Posterior vena cava (tissue), 2 donors: ENCODE measurements at places on chromosomes 1 and 21. TPM values are rescaled to one million over a fixed set of nuclear protein-coding genes. Genes with fewer than 3 reads are reported as not detected.

- no peak for DNase-seq
Observed at GRCh38 chr21:43892334-43892733, 27.3 kb downstream of the AGPAT3 start.

DNA sequence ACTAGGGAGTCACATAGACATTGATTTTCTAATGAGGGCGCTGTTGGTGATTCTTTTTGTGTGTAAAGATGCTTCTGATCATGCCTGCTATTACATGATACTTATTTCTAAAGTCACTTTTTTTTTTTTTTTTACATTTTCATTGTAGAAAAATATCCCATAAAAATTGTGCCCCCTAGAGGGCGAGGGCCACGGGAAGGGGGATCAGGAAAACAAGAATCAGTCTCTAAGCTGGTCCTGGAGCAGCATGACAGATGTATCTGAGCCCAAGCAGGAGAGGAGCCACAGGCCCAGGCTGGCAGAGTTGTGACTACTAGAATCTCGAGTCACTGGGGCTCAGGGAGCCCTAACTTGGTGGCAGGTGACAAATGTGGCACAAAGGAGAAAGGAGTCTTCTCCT, 28.1 kb downstream of the ZSCAN20 start:
- no peak for DNase-seq

- DNase-seq: no peak
Observed at GRCh38 chr1:78224861-78225552, 179.2 kb downstream of the GIPC2 start.

DNA sequence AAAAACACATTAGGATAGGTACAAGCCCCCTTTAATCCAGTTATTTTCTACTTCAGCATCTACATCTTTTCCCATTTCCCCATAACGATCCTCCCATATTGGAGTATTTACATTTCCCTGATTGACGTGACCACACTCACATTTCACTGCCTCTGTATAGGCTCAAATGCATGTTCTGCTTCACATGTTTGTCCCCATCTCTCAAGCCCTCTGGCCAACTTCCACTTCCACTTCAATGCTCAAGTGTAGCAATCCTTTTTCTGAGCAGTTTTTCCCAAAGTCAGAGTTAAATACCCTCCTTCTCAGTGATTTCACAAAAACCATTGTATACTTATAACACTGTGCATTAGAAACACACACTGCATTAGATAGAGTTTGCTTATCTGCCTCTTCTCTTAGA, 61.8 kb upstream of the TTLL7 start:
- DNase-seq: no peak

DNA sequence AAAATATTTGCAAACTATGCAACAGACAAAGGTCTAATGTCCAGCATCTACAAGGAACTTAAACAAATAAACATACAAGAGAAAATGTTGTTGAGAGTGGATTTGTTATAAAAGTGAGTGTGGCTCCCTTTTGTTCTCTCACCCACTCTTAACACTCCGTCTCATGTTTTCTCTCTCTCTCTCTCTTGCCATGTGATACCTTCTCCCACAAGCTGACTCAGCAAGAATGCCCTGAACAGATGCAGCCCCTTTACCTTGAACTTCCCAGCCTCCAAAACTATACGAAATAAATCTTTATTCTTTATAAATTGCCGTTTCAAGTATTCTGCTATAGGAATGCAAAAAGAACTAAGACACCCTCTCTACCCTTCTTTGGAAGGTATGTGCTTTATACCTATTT, 234.1 kb downstream of the ADGRL2 start:
- DNase-seq: no peak

DNA sequence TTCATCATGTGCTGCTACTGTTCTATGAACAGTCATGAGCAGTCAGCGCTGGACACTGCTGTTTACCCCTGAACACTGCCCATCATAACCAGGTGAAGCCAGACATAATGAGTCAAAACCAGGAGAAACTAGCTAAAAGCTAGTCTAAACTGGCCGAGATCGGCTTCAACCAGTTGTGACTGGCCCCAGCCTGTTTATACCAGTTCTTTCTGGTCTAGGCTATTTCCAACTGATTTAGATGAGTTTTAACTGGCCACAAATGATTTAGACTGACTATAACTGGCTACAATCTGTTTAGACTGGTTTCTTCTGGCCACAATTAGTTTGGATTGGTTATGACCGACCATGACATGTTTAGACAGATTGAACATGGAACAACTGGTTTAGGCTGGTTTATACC, 348.3 kb upstream of the CAMK1G start:
- DNase-seq: no peak

GRCh38 chr1:1892763-1893120, 1.9 kb upstream of the GNB1 start:
- DNase-seq: no peak

GRCh38 chr21:29737186-29737585, 202.6 kb downstream of the GRIK1 start:
- no peak for DNase-seq

DNA sequence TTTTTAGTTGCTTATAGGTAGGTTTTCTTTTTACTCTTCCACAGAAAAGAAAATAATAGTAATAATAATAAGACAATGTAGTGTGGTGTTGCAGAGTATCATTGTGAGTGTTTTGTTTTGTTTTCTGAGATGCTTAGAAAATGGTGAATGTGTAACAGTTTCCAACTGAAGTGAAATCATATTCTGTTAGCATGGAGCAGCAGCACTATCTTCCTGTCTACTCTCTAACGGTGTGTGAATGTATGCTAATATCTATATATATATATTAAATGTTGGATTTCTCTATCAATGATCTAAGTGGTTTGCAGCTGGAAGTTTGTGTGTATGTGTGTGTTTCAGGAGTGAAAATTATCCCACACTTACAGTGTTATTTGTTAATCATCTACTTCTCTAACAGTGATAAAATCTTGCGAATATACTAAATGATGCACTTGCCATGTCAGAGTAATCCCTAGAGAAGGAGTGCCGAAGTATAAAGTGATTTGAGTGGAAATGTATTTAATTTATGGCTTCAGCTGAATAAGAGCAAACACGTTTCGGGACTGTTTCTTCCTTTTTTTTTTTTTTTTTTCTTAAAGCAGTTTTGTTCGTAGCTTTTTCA, 377 bp downstream of the SAMD13 start:
- no peak for DNase-seq

- DNase-seq: no peak
Observed at GRCh38 chr1:230124186-230125128, 57.4 kb downstream of the GALNT2 start.

GRCh38 chr1:97145321-97145956, 423.9 kb downstream of the PTBP2 start:
- no peak for DNase-seq

GRCh38 chr1:19311931-19312781, at the start of the genes AKR7A2 and SLC66A1:
Gene AKR7A2, minus strand, starts transcription at chr1:19312144. Its CDS starts 20 bp downstream, at chr1:19312124.
Gene SLC66A1, plus strand, starts transcription at chr1:19312326. Its CDS starts 5,352 bp downstream, at chr1:19317678.
- DNase-seq: peak; percentile 97

- DNase-seq: no peak
Observed at GRCh38 chr1:182713492-182713891, 29.1 kb upstream of the RGS8 start.

- peak; percentile 89 for DNase-seq
Observed at GRCh38 chr1:230713915-230714764, at the start of gene AGT. Gene AGT, minus strand, starts transcription at chr1:230714122. Its CDS starts 3,299 bp downstream, at chr1:230710823.

GRCh38 chr21:21295303-21295702, 297.1 kb downstream of the NCAM2 start:
- no peak for DNase-seq

DNA sequence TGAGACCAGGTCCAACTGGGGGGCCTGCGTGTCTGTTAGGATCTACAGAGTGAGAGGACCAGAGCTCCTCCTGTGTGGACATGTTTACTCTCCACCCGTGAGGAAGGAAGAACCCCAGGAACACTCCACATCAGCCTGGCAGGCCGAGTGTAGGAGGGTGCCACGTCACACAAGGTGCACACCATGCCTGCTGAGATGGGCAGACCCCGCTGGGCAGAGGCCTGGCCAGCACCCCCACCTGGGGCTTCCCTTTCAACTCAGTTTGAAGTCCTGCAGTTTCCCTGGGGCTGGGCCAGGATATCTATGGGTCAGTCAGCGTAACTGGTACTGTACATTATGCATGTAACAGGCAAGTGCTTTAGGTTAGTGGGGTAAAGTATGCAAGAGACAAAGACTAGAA, 30.1 kb upstream of the PCBP3 start:
- DNase-seq: peak; percentile 34

DNA sequence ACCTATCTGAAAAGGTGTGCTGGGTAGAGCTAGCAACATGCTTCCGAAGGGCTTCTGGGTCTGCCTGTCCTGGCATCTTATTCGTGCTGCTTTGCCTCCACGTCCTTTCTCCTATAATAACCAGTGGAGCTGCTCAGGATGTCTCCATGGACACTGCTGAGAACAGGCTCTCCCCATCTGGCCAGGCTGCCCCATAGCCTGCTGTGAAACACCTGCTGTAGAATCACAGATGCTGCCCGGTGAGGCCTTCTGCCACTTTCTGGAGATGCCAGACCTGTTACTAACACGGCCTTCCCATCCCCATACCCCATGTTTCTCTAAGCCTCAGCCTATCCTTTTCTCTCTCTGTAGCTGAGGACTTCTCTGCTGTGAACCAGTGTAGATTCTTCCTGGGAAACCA, 120.5 kb downstream of the IER5 start:
- no peak for DNase-seq

DNA sequence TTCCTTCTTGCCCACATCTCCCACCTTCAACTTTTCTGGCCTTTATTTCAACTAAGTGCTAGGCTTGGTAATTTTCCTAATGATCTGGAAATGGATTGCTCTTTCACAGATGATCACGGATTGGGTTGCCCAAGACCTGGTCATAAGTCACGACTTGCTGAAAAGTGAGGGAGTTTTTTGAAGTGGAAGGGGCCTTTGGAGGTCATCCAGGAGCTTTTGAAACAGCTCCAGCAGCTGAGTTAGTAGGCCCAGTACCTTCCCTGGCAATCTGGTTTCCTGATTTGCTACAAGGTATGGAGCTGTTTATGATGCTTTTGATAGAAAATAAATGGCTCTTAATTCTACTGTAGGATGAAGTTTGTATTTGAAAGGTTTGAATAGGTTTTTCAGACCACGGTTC, 20.4 kb downstream of the GREM2 start:
- no peak for DNase-seq

DNA sequence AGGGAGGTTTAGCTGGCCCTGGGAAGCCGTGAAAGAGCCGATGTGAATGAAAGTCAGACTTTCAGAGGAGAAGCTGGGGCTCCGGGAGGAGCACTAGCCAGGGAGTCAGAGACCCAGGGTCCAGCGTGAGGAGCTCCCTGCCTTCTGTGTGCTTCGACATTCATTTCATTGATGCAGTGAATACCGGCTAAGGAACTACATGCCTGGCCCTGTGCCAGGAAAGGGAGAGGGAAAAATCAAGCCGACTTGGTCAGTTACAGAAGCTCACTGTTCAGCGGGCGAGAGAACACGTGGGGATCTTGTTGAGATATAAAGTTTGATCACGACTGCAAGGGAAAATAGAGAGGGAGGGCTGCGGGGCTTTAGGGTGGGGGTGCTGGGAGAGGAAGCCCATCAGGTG, 76.7 kb upstream of the RUNX3 start:
- no peak for DNase-seq

- DNase-seq: no peak
Observed at GRCh38 chr21:36759348-36760083, 60.6 kb downstream of the SIM2 start.

DNA sequence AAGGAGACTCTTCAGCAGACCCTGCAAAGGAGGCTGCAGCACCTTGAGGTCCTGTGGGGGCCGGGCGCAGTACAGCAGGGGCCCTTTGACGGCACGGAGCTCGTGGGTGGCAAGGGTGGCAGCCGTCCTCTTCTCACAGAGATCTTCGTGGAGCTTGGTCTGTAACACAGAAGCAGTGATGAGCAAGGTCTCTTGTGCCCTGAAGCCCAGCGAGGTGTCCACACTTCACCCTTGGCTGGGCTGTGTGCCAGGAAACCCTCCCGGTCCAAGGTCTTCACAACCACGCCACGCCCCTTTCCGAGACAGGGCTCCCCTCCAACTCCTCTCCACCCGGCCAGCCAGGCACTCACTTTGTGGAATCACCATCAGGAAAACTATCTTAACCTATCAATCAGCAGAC, 11.3 kb downstream of the LRRC47 start:
- DNase-seq: no peak

DNA sequence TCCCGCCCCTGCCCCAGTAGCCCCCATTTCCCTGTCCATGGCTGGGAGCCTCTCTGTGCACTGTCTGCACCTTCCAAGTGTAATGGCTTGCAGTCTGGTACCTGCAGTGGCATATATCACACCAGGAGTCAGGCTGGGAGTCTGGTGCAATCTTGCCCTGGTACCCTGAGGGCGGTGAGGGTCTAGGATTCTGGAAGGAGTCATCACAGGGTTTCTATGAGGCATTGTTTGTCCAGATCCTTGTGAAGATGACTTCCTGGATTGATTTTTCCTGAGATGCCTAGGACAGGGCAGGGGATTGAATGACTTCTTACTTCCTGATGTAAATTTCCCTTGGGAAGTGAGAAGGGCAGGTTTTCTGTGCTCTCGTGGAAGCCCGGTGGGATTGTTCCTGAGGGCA, 5.9 kb upstream of the PKP1 start:
- DNase-seq: peak; percentile 25

- DNase-seq: no peak
Observed at GRCh38 chr1:162984699-162985098, 84.5 kb upstream of the RGS4 start.

DNA sequence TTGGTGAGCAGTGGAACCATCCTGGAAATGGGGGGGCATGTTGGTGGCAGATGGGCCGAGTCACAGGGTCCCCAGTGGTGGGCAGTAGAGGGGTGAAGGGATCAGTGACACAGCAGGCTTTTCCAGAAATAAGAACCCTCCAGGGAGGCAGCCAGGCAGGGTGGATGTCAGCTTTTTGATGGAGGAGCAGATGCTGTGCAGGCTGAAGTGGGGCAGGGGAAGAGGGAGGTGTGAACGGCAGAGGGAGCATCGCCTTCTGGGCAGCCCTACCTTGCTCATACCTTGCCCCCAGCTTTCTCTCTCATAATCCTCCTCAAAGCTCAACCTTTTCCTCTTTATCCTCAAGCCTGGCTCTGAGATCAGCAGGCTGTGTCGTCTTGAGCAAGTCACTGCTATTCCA, 131.8 kb upstream of the IPO9 start:
- DNase-seq: no peak

GRCh38 chr1:10685808-10686403, 110.5 kb downstream of the CASZ1 start:
- DNase-seq: no peak

- no peak for DNase-seq
Observed at GRCh38 chr1:6592865-6593593, 9.6 kb downstream of the KLHL21 start.

The MATN1 gene
- not detected for total RNA-seq

The TAS1R1 gene
- not detected for total RNA-seq

The SCNM1 gene
- total RNA-seq: 26.5 TPM

The TEDDM1 gene
- total RNA-seq: not detected

The GNAI3 gene
- total RNA-seq: 7.5 TPM

The ATAD3C gene
- total RNA-seq: 0.14 TPM

The FAM177B gene
- total RNA-seq: not detected

The POU2F1 gene
- total RNA-seq: 19.2 TPM

The C1orf185 gene
- not detected for total RNA-seq

The LCE1E gene
- not detected for total RNA-seq

The LEFTY2 gene
- 3.4 TPM for total RNA-seq

The GJC2 gene
- 6.9 TPM for total RNA-seq

The FOXD2 gene
- 0.37 TPM for total RNA-seq

The ZNF678 gene
- total RNA-seq: 6.2 TPM

The CD1B gene
- not detected for total RNA-seq

The OR2T35 gene
- total RNA-seq: not detected

The SELENOF gene
- total RNA-seq: 183 TPM

The ARHGAP30 gene
- total RNA-seq: 15.2 TPM
